ENCODE measurements at places on chromosomes 11 and 22.

GRCh38 chr11:3143136-3143880 lies 21.8 kb downstream of the OSBPL5 start:
- no peak for DNase-seq

GRCh38 chr11:113147249-113147648 lies 167.1 kb upstream of the TTC12 start:
- no peak for DNase-seq

- no peak for DNase-seq
Measured at GRCh38 chr11:134586726-134587125, 174.7 kb upstream of the B3GAT1 start.

DNA sequence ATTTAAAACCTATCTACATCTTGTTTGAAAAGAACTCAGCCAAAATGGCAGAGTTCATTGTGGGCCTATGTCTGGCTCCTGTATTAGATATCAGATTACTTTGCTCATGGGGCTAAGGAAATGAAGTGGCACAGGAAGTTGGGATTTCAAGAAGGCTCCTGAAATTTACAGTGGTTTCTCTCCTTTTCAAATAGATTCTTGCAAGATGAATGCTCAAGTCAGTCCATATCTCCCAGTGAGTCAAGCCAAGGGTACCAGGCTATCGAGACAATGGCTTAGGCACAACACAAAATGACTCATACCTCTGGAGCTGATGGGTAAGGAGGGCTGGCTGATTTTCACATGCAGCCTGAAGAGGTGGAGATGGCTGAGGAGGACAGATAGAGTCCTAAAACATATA lies 24.1 kb upstream of the APOA1 start:
- peak; percentile 64 for DNase-seq

- no peak for DNase-seq
Measured at GRCh38 chr11:20760811-20761210, 91.4 kb downstream of the NELL1 start.

GRCh38 chr11:104895634-104896033 lies 2.6 kb downstream of the CASP12 start:
- DNase-seq, result no peak

- DNase-seq, result peak; percentile 32
Measured at GRCh38 chr22:31350410-31350863, 4.3 kb upstream of the PATZ1 start.

GRCh38 chr22:27260087-27260698 lies 541.4 kb downstream of the MN1 start:
- DNase-seq, result no peak

DNA sequence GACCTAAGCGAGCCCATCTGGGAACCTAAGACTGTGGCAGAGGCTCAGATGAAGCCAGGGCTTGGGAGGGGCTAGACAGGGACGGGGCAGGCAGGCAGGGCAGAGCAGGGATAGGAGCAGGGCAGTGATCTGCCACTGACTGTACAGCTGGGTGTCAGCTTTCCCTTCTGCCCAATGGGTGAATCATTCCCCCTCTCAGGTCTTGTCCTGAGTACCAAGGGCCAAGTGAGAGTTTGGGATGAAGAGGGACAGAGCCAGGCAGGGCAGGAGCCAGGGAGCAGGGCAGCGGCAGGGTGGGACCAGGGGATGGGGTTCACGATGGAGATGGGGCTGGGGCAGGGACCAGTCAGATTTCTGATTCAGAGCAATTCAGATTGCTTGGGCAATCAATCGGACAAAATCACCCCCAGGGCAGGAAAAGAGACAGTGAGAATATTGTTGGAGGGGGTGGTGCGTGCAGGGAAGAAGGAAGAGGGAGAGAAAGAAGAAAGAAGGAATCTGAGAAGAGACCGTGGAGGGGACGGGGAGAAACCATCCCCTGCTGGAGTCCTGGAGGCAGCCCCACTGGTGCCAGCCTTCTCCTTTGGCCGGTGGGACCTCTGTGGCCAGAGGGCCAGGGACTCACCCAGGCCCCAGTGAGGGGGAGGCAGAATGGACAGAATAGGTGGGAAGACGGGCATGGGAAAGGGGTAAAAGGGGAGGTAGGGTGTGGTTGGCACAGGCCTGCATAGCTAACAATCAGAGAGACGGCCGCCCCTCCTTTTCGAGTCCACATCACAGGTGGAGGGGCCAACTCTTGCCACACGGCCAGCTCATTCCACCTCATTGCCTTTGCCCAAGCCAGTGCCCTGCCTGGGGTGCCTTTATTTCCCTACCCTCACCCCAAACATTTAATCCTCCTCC lies 47.2 kb downstream of the CYTH4 start:
- peak; percentile 32 for DNase-seq

All from fibroblast of skin of abdomen (primary cell).